ENCODE measurements at places on chromosomes 4 and X.

DNA sequence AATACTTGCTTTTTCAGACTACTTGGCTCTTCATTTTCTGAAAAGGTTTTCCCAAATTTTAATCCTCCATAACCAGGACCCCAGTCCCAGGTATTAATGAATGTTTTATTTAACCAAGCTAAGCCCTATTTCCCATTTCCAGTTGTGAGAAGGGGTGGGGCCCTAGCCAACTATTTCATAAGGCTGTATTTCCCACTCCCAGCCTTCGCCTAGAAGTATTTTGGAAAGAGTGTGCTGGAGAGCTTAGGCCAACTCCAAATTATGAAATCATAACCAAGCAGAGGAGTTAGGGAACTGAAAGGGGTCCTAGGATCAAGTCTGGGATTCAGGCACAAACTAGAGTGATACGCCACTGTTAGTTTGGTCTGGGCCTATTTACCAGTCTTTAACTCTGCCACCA lies 148.4 kb upstream of the GPC4 start:
- no peak for DNase-seq

GRCh38 chrX:112631892-112632291 lies 47.8 kb downstream of the LHFPL1 start:
- DNase-seq = no peak

GRCh38 chrX:134004084-134004483 lies 18.7 kb upstream of the GPC3 start:
- DNase-seq = no peak

- DNase-seq = no peak
These were observed 28.9 kb downstream of the SYNPO2 start for GRCh38 chr4:118917582-118917981.

DNA sequence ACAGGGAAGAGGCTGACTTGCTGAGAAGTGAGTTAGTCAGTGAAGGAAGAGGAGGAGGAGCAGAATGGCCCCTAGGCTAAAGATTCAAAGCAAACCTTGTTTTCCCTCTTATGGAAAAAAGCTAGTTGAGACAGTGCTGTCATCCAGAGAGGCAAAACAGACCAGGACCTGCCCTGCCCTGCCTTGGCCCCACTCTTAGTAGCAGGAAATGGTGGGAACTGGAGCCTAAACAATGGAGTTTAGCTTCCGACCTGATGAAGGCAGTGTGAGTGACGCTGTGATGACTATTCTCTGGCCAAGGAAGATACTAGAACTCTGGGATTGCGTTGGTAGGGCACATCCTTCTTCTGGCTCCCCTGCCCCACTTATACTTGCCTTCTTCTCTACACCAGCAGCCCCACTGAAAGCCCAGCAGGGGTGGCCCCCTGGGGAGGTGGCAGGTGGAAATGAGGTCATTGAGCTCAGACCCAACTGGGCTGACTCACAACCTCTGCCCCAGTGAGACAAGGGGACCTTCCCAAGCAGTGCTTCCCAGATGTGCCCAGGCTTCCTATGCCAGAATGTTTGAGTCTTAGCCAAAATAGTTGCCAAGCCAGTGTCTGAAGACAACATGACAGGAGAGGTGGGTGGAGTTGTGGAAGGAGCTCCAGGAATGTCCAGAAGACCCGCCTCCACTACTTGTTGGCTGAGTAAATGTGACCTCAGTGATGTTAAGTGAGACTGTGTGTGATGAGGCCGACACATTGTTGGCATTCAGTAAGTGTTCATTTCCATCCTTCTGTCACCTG lies 38.8 kb downstream of the MSN start:
- no peak for DNase-seq

DNA sequence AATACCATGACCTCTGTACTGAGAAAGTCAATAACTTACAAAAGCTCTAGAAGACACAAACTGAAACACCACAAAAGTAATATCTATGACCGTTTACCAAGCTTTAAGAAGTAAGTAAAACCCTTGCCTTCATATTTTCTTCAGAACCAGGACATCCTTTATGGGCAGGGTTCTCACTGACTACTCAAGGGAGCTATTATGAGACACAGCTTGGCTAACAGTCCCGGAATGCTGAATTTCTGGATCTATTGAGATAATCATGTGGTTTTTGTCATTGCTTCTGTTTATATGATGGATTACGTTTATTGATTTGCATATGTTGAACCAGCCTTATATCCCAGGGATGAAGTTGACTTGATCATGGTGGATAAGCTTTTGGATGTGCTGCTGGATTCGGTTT lies 19.9 kb upstream of the CDS1 start:
- no peak for DNase-seq

- no peak for DNase-seq
These were observed 136.2 kb downstream of the PALLD start for GRCh38 chr4:168633064-168633463.

DNA sequence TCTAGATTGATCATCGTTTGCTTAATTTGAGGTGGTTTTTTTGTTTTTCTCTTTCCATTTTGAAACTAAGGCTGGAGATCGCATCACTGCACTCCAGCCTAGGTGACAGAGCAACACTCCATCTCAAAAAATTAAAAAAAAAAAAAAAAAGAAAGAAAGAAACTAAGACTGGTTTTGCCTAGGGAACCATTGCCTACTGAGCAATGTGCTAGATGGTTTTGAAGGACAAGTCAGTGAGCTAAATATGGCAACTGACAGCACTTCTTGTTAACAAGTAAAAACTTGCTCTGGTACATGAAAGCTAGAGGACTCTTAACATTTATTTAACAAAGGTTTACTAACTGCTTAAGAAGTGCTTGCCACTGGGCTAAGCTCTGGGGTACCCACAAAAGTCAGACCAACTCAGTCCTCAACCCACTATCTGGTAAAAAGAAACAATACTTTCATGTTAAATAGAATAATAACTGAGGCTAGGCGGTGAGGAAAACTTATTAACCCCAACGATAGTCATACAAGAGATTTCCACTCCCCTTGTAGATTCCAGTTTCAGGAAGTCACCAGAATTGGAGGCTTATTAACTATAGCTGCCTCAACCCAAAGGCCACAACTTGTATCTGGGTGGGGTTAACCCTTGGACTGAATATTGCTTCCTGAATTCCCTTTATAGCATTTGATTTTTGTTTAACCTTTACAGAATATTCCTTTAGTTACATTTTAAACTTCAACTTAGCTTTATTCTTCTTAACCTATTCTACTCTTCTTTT lies 111.6 kb downstream of the FRYL start:
- no peak for DNase-seq

DNA sequence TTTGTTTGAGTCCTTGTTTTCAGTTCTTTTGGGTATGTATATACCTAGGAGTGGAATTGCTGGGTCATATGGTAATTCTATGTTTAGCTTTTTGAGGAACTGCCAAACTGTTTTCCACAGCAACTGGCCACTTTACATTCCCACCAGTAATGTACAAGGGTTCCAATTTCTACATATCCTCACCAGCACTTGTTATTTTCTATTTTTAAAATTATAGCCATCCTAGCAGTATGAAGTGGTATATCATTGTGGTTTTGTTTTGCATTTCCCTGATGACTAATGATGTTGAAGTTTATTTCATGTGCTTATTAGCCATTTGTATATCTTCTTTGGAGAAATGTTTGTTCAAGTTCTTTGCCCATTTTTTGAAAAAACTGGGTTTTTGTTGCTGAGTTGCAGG lies 39.6 kb downstream of the TMEM164 start:
- no peak for DNase-seq

- DNase-seq = no peak
These were observed 249.1 kb upstream of the BMP3 start for GRCh38 chr4:80781431-80781830.

DNA sequence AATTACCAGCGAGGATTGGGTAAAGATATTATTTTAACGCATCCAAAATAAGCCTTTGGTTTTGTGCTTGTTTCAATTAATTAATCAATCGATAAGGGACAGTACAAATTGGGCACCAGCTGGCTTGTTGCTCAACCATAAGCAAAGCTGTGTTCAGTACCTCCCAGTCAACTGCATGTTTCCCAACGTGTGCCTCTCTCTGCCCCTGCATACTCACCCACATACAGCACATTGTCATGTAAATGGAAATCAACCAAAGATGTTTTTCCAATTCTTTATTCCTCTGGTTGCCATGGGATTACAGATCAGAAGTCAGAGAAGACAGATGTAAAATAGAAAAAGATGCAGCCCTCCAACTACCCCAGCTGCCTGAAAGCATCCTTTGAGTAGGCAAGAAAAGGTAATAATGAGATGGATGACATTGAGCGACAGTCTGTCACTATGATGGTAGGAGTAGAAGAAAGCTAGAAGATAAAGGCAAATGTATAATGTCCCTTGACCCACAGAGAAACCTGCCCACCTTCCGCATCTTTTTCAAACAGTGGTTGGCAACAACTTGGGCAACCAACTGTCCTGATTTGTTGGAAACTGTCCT lies 92.7 kb upstream of the TSPAN7 start:
- no peak for DNase-seq
